ENCODE measurements at places on chromosomes 7 and 10. TPM values are rescaled to one million over a fixed set of nuclear protein-coding genes. Genes with fewer than 3 reads are reported as not detected.

- peaks cover 65% of the 10 kb centered on the region for H3K27me3 ChIP-seq
- H3K4me1 ChIP-seq, result no peaks in the 10 kb centered on the region
- no peak overlapping the region for H3K27ac ChIP-seq
Measured at GRCh38 chr10:7408291-7409044, 2.4 kb downstream of the SFMBT2 start.

DNA sequence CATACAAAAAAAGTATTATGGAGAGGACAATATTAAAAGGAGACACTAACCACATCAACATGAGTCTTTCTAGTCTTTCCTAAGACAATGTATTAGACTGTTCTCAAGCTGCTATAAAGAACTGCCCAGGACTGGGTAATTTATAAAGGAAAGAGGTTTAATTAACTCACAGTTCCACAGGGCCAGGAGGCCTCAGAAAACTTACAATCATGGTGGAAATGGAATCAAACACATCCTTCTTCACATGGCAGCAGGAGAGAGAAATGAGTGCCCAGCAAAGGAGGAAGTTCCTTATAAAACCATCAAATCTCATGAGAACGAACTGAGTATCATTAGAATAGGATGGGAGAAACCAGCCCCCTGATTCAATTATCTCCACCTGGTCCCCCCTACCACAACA, 25.7 kb downstream of the CACNA2D1 start:
- H3K27me3 ChIP-seq, result no peaks in the 10 kb centered on the region
- no peaks in the 10 kb centered on the region for H3K36me3 ChIP-seq
- no peak overlapping the region for H3K27ac ChIP-seq
- H3K4me1 ChIP-seq, result no peaks in the 10 kb centered on the region
- H3K4me3 ChIP-seq, result no peak overlapping the region

- H3K27ac ChIP-seq, result no peak overlapping the region
- no peaks in the 10 kb centered on the region for H3K36me3 ChIP-seq
- H3K4me1 ChIP-seq, result no peaks in the 10 kb centered on the region
- H3K4me3 ChIP-seq, result no peak overlapping the region
- DNase-seq, result no peak
- H3K27me3 ChIP-seq, result no peaks in the 10 kb centered on the region
Measured at GRCh38 chr10:74755273-74755672, 71.1 kb upstream of the KAT6B start.

DNA sequence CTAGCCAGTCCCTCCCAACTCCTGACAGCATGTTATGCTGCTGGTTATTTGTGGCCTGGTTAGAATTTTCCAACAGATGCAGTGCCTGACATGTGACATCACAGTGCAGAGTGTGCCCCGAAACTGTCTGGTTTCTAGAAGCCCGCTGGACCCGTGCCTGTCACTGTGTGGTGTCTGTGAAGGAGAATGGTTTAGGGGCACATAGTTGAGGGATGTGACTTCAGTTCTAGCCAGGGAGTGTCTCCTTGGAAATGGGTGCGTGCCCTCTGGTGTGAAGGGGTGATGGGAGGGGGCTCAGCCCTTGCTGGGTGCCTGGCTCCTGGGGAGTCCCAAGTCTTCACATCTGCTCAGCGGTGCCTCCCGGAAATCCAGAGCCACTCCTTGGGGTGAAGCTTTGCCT, 303.6 kb downstream of the GLRX3 start:
- no peak overlapping the region for H3K4me3 ChIP-seq
- H3K4me1 ChIP-seq, result no peaks in the 10 kb centered on the region

DNA sequence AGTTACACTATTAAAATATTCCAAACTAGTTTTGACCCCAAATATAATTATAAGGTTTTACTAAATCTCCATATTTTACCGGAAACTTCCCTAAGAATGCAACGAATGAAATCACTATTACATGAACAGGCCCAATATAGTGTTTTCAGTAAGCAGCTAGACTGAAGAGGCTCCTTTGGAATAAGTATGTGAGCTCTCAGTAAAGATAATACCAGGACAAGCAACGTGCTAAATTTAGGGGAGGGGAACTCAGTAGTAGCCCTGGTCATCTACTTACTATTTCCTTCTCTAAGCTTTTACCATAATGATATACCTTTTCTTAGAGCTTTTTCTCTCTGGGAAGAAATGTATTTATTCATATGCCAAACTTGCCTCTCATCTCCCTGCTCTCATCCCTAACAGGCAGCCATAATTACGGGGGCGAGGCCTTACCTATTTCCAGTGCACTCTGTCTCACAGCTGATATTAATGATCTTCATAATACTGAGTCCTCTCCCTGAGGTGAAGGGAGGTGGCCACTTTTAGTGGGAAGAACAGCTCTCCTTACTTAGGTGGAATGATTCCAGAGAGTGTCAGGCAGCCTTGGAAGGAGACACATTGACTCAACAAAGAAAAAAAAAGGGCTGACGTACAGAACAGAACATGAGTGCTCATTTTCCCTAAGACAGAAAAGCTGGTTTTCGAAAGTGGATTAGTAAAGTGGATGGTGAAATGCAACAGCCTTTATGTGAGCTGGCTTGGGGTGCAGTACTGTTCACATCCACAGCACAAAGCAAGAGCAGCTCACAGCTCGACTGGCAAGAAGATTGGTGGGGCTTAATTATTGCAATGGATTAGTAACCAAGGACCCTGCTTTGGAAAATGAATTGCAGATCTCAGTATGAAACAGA, 165.4 kb downstream of the GLI3 start:
- peaks cover 2% of the 10 kb centered on the region for H3K4me1 ChIP-seq
- no peaks in the 10 kb centered on the region for H3K27me3 ChIP-seq
- no peak overlapping the region for H3K27ac ChIP-seq
- no peak overlapping the region for H3K4me3 ChIP-seq
- H3K36me3 ChIP-seq, result no peaks in the 10 kb centered on the region

Gene TFEC
- total RNA-seq, result not detected

- H3K27me3 ChIP-seq, result no peaks in the 10 kb centered on the region
- no peak for DNase-seq
- H3K4me1 ChIP-seq, result no peaks in the 10 kb centered on the region
- H3K36me3 ChIP-seq, result no peaks in the 10 kb centered on the region
Measured at GRCh38 chr10:56139405-56139804, 221.7 kb downstream of the ZWINT start.

Gene CYP2W1
- total RNA-seq, result not detected

DNA sequence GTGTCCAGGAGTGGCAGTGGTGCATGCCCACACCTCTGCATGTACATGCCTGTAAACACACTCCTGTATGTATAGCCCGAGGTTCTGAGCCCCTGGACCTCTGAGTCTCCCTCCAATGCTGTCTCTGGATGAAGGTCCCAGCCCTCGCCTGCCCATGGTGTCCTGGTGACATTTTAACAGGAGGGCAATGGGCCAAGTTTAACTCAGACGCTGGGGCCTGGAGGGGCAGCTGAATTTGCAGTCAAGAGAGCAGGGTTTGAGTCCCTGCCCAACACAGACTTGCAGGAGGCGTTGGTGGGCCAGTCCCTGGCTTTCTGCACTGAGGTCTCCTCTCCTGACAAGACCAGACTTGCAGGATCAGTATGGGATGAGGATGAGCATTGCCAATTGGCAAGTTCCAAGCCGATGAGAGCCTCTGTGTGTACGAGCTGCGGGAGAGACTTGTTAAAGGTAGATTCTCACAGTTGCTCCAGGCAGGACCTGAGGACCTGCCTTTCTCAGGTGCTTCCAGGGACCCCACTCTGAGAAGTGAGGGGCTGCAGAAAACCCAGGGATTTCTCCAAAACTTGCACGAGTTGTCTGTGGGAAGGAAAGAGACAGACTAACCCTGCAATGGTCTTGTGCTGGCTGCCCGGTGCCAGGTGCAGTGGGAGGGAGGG, 141.9 kb downstream of the ELFN1 start:
- no peaks in the 10 kb centered on the region for H3K36me3 ChIP-seq
- H3K4me1 ChIP-seq, result no peaks in the 10 kb centered on the region
- DNase-seq, result no peak
- no peak overlapping the region for H3K4me3 ChIP-seq
- H3K27me3 ChIP-seq, result no peaks in the 10 kb centered on the region

Gene ETV1
- total RNA-seq, result 31.2 TPM

DNA sequence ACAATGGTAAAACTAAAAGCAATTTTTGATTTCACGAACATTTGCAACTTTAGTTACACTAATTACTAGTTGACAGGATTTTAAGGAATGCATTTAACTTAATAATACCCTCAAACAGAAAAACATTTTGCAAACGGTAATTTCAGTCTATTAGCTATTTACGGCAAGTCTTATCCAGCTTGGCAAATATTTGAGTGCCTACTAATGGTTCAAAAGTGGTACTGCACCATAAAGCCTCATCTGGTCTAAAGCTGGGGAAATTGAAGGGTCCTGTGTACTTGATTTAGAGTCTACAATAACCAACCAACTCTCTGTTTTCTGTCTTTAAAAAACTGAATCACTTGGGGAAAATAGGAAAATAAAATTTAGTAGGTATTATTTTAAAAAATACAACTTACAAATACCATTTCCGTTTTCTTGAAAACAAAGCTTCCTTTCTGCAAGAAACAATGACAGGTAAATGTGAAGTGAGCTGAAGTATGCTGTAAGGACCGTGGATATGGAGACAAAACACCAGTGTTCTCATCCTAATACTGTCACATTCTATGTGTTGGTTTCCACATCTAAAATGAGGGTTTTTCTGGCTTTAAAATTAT, 142.3 kb downstream of the VPS50 start:
- H3K36me3 ChIP-seq, result no peaks in the 10 kb centered on the region
- no peak for DNase-seq
- no peak overlapping the region for H3K27ac ChIP-seq
- H3K27me3 ChIP-seq, result no peaks in the 10 kb centered on the region
- H3K4me1 ChIP-seq, result no peaks in the 10 kb centered on the region
- H3K4me3 ChIP-seq, result no peak overlapping the region

DNA sequence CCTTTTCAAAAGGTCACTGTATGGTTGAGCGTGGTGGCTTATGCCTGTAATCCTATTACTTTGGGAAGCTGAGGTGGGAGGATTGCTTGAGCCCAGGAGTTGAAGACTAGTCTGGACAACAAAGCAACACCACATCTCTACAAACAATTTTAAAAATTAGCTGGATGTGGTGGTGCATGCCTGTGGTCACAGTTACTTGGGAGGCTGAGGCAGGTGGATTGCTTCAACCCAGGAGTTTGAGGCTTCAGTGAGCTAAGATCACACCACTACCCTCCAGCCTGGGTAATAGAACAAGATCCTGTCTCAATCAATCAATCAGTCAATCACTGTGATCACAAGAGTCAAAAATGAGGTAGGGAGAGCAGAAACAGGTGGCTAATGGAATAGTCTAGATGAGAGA, 97.0 kb downstream of the SUGCT start:
- no peak for DNase-seq
- no peak overlapping the region for H3K27ac ChIP-seq
- H3K27me3 ChIP-seq, result no peaks in the 10 kb centered on the region
- no peaks in the 10 kb centered on the region for H3K4me1 ChIP-seq

GRCh38 chr7:30469303-30469702, 9.3 kb downstream of the NOD1 start:
- DNase-seq, result peak; percentile 90
- no peaks in the 10 kb centered on the region for H3K36me3 ChIP-seq
- H3K4me1 ChIP-seq, result peaks cover 4% of the 10 kb centered on the region
- no peak overlapping the region for H3K4me3 ChIP-seq

All from endodermal cell (in vitro differentiated cells).